ENCODE measurements at places on chromosomes 1 and 21. TPM values are rescaled to one million over a fixed set of nuclear protein-coding genes. Genes with fewer than 3 reads are reported as not detected.

DNA sequence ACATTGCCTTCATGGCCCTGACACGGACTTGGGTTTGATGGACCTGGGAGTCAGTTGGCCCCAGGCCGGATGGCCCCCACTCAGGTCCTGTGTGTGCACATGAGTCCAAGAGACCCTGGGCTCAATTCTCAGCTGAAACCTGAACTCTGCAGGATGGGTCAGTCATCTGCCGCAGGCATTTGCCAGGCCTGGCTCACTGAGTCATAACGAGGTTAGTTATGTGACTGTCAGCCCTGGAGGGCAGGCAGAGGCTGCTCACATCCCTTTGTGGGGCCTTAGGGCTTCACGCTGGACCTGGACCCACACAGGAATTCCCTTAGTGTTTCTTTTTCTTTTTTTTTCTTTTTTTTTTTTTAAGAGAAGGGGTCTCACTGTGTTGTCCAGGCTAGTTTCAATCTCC is 46.5 kb downstream of the PSMG1 start:
- H3K4me3 ChIP-seq: no peak overlapping the region
- H3K27ac ChIP-seq: no peak overlapping the region
- peaks cover 13% of the 10 kb centered on the region for H3K4me1 ChIP-seq
- no peak for DNase-seq

WNT3A gene
- total RNA-seq: 0.16 TPM

DNA sequence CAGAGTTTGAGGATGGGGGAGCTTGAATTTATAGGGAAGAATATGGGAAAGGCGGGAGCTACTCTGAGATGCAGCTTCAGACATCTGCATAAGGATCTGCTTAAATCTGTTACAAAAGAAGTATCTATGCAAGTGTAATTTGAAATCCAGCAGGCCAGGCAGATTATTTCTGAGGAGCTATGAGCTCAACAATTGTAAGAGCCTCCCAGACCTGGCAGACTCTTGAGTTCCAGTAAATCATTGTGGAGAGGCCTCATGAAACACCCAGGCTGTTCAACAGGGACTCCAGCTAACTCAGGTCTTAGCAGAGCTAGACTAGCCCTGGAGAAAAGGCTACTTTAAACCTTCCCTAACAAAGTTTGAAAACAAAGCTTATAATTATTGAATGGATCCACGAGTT is 647.5 kb upstream of the CHRM3 start:
- no peaks in the 10 kb centered on the region for H3K27me3 ChIP-seq
- no peak for DNase-seq
- H3K4me1 ChIP-seq: peaks cover 7% of the 10 kb centered on the region
- H3K4me3 ChIP-seq: no peak overlapping the region

- no peaks in the 10 kb centered on the region for H3K4me1 ChIP-seq
- H3K27ac ChIP-seq: no peak overlapping the region
- peaks cover 6% of the 10 kb centered on the region for H3K27me3 ChIP-seq
Observed at GRCh38 chr1:233928123-233928522, 23.6 kb downstream of the SLC35F3 start.

DNA sequence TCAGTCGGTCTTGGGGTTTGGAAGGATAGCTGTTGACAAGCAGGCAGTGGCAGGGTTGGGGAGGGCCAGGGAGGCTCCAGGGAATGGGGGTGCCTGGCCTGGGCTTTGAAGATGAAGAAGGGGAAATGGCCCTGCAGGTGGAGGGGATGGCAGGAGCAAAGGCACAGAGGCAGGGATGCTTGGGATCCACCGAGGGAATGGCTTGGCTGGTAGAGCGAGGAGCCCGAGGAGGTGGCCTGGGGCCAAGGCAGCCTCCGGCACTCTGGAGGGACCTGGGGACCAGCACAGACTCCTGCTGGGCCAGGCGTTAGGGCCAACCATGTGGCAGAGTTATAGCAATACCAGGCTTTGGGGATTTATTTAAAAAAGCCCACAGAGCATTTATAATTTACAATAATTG is 62.9 kb upstream of the EDN2 start:
- no peaks in the 10 kb centered on the region for H3K36me3 ChIP-seq
- no peak overlapping the region for H3K4me3 ChIP-seq
- H3K4me1 ChIP-seq: no peaks in the 10 kb centered on the region

AMY2A gene
- 0.55 TPM for total RNA-seq

KCNE2 gene
- total RNA-seq: 0.44 TPM

- peaks cover 80% of the 10 kb centered on the region for H3K36me3 ChIP-seq
- no peak overlapping the region for H3K27ac ChIP-seq
Observed at GRCh38 chr1:40753142-40753882, 30.3 kb upstream of the KCNQ4 start.

OR2M2 gene
- total RNA-seq: not detected

GRCh38 chr1:177411381-177411780 is 240.6 kb downstream of the BRINP2 start:
- no peak for DNase-seq
- H3K27ac ChIP-seq: no peak overlapping the region
- H3K36me3 ChIP-seq: peaks cover 15% of the 10 kb centered on the region
- no peak overlapping the region for H3K4me3 ChIP-seq

All from WTC11 (cell line).